ENCODE measurements at places on chromosomes 1 and 21.

GRCh38 chr1:159828176-159828575 is 1.5 kb downstream of the SLAMF8 start:
- no peak for DNase-seq

DNA sequence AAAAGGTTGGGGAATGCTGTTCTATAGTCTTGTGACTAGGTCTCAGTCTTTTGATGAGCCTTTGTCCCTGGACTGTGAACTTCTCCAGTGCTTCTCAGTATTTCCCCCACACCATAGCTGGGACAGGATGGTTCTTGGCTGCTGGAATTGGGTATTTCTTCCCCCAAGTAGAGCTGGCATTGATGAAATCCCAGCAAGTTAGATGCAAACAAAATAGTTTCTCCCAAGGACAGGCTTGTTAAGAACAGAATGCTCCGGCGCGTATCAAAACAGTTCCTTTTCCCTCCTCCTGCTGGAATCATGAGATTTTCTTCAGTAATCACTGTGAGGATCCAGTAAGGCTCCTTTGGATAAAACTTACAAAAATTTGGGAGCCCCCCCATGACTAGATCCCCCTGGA is 162.6 kb downstream of the PIK3R3 start:
- no peak for DNase-seq

DNA sequence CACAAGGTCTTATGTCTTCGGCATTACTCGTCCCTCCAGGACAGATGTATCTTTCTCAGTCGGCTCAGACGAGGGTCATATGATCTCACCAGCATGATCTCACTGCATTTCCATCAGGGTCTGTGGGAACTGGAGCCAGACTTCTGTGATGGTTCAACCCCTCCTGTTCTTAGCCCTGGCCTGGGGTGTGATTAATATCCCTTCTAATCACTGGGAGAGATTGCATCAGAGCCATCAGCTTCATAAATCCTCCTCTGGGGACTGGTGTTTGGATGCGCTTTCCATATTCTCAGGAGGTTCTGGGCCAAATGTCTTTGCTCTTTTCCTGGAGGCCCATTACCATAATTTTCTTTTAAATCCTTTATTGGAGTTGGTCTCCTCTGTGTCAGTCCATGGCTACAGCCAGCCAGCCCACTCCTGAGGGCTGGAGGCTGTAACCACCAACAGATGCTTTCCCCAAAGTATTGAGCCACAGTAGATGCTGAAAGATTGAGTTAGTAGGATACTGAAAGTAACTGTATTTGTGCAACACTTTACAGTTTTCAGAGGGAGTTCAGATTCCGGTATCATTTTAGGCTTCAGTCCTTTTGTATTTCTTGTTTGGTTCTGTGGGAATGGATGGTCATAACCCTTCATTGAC is 20.0 kb downstream of the CACNA1E start:
- no peak for DNase-seq

- DNase-seq = no peak
These were observed 52.4 kb downstream of the NEGR1 start for GRCh38 chr1:72229893-72230292.

- no peak for DNase-seq
These were observed 17.4 kb upstream of the ARHGEF10L start for GRCh38 chr1:17521946-17522612.

DNA sequence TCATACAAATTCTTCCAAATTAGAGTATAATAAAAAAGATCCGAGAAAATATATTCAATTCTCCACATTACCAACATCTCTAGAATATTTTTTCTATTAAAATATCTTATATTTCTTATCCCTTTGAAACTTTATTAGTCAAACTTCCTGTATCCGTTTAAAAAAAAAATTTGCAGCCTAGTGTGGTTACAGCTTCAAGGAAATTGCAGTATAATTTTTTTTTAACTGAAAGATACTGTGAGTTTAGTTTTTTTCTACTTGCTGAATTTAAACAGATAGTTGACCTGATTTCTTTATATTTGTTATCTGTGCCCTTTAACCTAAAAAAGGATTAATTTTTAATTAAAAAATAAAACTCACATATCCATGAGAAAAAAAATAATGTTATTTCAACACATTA is 1.5 kb downstream of the RGS18 start:
- DNase-seq = no peak

DNA sequence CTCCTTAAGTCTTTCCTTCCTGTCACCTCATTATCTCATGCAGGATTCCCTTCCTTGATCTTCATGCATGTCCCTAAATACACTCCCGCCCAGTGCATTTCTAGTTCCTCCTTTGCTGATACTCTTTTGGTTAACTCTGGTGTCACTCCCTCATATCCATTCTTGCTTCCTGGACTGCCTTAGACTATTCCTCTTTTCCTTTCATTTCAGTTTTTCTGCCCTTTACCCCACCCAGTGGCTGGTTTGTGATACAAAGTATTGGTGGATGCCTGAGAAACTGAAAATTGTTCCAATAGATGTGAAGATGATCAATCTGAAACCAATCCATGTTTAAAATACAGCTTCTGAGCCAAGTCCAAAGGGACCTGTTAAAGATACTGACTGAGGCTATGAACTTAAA is 553.8 kb upstream of the CAMK1G start:
- no peak for DNase-seq

- no peak for DNase-seq
These were observed 26.1 kb downstream of the NENF start for GRCh38 chr1:212458817-212459216.

GRCh38 chr21:32918478-32919120 is 107.1 kb upstream of the OLIG2 start:
- DNase-seq = no peak

GRCh38 chr1:215539803-215540570 is 27.1 kb upstream of the KCTD3 start:
- no peak for DNase-seq
